ENCODE measurements at places on chromosomes 3 and 15.

DNA sequence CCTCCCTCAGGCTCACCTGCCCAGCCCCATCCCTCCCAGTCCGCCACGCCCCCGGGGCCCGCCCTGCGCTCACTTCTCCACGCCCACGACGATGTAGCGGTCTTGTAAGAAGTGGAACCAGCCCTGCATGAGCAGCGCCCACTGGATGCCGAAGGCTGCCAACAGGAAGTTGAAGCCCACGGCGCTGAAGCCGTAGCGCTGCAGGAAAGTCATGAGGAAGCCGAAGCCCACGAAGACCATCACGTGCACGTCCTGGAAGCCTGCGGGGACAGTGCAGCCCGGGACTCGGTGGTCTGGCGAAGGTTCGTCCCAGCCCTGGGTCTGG lies 9.7 kb downstream of the RHCG start:
- DNase-seq, result no peak

GRCh38 chr15:23570486-23570885 lies 5.0 kb downstream of the MKRN3 start:
- peak; percentile 28 for DNase-seq

- peak; percentile 65 for DNase-seq
Observed at GRCh38 chr3:9916734-9917680, at the start of gene IL17RC. IL17RC (plus strand) TSS chr3:9917098; CDS start chr3:9917316, 218 bp downstream.

- DNase-seq, result no peak
Observed at GRCh38 chr3:105944276-105944675, 75.5 kb upstream of the CBLB start.

GRCh38 chr3:111741181-111741580 lies 117.9 kb upstream of the PHLDB2 start:
- DNase-seq, result no peak

- no peak for DNase-seq
Observed at GRCh38 chr3:81716870-81717509, 44.5 kb downstream of the GBE1 start.

- DNase-seq, result no peak
Observed at GRCh38 chr3:109109574-109109973, 8.4 kb downstream of the MORC1 start.

- DNase-seq, result peak; percentile 44
Observed at GRCh38 chr15:65421360-65422215, 1.2 kb downstream of the IGDCC4 start.

- no peak for DNase-seq
Observed at GRCh38 chr3:166011771-166012170, 174.5 kb upstream of the BCHE start.

GRCh38 chr3:16423947-16424673 lies 89.4 kb downstream of the RFTN1 start:
- DNase-seq, result peak; percentile 63

DNA sequence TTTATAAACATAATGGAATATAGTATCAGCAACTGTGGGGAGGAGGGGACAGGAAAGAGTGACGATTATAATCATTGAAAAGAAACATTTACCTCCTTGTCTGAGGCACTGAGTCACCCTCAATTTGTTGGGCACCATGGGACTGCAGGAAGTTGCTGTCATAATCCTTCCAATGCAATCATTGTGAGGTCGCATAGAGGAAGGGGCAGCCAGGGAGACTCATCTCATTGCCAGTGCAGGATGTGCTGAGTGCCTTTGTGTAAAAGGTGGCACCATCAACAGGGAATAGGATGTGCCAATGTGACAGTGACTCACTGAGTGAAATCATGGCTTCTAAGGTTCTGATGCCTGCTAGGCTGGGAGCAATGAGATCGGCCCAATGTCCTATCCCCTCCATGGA lies 300.4 kb upstream of the ADAMTS9 start:
- no peak for DNase-seq

GRCh38 chr3:169148448-169149348 lies 514.8 kb downstream of the MECOM start:
- DNase-seq, result no peak

- DNase-seq, result no peak
Observed at GRCh38 chr15:90765966-90766365, 48.8 kb downstream of the BLM start.

GRCh38 chr3:20103731-20104130 lies 63.5 kb downstream of the KAT2B start:
- no peak for DNase-seq

GRCh38 chr3:116640109-116640508 lies 69.5 kb upstream of the TUSC7 start:
- no peak for DNase-seq

DNA sequence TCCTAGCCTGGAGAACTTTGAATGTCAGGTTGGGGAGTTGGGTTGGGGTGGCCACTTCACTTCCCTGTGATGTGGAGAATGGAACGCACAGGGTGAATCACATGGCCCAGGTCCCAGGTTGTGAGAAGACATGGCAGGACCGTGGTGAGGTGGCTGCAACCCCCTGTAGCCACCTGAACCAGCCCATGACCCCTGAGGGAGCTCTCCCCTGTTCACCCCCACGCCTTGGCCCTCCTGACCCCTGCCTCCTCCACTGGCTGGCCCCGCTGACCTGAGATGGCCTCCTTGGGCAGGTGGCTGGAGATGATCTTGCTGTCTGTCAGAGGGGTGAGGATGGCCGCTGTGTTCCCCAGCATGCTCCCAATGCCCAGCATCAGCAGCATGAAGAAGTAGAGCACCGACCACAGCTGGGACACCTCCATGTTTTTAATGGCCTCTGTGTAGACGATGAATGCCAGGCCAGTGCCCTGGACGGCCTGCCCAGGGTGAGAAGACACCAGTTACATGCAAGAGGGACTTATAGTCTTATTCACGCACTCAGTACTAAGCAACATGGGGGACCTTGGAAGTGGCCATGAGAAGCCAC lies 31.0 kb downstream of the SLC6A20 start:
- no peak for DNase-seq

DNA sequence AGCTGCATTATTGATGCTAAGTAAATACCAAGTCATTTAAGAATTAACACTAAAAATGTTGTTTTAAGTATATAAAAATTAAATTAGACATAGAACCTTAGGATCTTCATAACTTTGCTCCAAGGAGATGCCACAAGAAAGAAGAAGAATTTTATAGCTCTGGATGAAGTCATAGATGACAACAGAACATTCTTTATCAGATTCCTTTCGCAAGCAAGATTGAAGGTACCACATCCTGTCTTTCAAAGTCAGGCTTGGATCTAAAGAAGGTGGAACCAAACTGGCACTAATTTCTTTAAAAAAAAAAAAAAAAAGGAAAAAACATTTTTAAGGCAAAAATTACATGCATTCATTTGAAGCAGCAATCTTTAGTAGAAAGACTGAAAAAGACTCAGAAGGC lies 62.5 kb downstream of the POLQ start:
- no peak for DNase-seq

- no peak for DNase-seq
Observed at GRCh38 chr3:15676259-15676658, 74.7 kb downstream of the BTD start.

- DNase-seq, result peak; percentile 12
Observed at GRCh38 chr15:31869686-31870307, 160.5 kb upstream of the CHRNA7 start.
